Lower lobe of right lung (tissue), 2 donors: ENCODE measurements at places on chromosomes 6 and 20. TPM values are rescaled to one million over a fixed set of nuclear protein-coding genes. Genes with fewer than 3 reads are reported as not detected.
A peak's percentile ranks its signal among the peaks of the same experiment; 100 is the strongest.

The SLC35D3 gene
- total RNA-seq = not detected

The SNAP25 gene
- 0.65 TPM for total RNA-seq

DNA sequence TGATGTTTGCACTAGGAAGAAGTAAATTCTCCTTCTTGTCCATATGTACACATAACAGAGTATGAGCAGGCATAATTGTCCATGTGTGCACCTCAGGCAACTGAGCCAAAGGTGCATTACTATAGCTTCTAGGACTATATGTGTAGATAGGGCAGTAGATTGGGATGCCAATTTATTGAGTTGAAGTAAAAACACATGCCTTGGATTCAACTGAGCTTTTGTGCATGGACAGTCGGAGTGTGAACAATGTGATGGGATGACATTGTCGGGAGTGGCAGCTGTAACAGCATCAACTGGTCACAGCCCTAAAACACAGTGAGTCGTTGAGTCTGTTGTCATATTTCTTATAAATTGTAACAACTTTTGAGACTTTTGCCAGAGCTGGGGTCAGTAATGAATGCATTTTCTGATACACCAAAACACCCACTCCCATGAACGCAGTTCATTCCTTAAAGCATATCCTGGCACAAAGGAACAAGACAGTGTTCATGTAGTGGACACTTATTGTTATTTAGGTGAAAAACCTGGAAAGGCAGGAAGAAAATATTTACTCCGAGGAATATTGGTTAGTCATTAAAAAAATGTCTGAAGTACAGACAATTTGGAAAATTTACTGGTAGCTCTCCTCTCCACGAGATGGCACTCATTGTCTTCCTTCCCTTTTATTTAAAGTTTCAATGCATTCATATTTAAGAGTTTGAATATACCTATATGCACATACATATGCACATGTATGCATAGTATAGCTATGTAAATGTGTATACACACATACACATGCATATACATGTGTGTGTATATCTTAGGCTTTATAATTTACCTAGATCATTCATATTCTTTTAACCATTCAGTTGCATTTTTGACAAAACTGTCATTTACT lies 302.0 kb upstream of the STXBP5 start:
- no peaks in the 10 kb centered on the region for H3K27me3 ChIP-seq
- H3K27ac ChIP-seq = no peak overlapping the region
- no peaks in the 10 kb centered on the region for H3K36me3 ChIP-seq
- no peak overlapping the region for H3K4me3 ChIP-seq
- no peak for DNase-seq

DNA sequence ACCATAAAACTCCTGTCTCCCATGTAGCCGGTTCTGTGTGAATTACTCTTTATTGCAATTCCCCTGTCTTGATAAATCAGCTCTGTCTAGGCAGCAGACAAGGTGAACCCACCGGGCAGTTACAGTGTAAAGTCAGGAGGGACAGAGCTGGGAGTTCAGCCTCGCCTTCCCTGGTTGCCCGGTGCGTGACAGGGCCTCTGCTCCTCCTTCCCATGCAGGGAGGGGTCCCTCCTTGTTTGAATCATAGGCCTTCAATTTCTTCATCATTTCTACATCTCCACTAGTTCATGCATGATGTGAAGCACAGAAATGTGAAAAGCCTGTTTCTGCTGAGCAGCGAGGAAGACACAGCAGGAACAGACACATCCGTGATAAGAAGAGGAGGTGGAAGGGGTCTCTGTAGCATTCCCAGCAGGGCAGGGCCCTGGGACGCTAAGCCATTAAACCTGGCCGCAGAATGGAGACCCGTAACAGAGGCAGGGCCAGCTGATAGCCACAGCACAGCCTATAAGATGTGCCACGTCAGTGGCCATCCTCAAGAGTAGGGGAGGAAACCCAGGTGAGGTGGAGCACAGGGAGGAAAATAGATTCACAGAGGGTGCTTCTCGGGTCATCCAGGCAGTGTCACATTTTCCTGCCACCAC lies 106.7 kb upstream of the CST7 start:
- no peaks in the 10 kb centered on the region for H3K4me1 ChIP-seq
- DNase-seq = no peak
- no peak overlapping the region for H3K27ac ChIP-seq
- no peaks in the 10 kb centered on the region for H3K27me3 ChIP-seq
- H3K36me3 ChIP-seq = no peaks in the 10 kb centered on the region
- no peak overlapping the region for H3K4me3 ChIP-seq

DNA sequence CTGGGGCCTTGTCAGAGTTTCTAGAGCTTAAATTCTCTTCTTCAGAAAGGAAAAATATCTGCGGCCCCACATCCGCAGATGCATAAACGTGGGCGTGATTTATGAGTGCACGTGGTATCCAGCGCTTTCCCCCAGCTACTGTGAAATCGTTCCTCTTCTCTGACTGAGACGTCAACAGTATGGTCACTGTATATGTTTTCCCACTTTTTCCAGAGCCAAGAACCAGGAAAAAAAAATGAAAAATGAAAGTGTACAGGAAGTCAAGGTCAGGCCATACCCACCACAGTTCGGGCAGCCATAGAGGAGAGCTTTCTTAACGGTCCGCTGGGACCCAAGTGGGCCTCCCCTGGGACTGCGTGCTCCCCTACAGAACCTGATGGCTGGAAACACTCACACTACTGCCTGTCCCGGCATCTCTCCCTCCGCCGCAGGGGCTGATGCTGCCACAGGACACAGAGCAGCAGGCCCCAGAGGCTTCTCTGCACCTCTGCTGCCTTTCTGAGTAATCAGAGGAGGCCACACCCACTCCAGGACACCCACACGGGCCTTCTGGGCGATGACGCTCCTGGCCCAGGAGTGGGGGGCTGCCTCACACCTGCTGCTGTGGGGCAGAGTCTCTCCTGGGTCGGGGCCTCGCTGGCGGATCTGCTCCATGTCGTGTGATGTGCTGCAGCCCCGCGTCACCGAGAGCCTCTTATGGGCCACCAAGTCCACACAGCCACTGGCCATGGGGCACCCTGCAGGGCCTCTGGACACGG lies 16.4 kb upstream of the STX16 start:
- H3K27me3 ChIP-seq = peaks cover 14% of the 10 kb centered on the region
- DNase-seq = no peak
- no peaks in the 10 kb centered on the region for H3K4me1 ChIP-seq
- H3K4me3 ChIP-seq = no peak overlapping the region
- no peak overlapping the region for H3K27ac ChIP-seq

- peaks cover 41% of the 10 kb centered on the region for H3K36me3 ChIP-seq
- H3K27ac ChIP-seq = no peak overlapping the region
- no peak for DNase-seq
- H3K4me3 ChIP-seq = no peak overlapping the region
- peaks cover 13% of the 10 kb centered on the region for H3K4me1 ChIP-seq
Measured at GRCh38 chr20:37385176-37385575, 39.2 kb downstream of the SRC start.

- no peaks in the 10 kb centered on the region for H3K36me3 ChIP-seq
- no peak overlapping the region for H3K27ac ChIP-seq
- H3K27me3 ChIP-seq = no peaks in the 10 kb centered on the region
- DNase-seq = no peak
- no peaks in the 10 kb centered on the region for H3K4me1 ChIP-seq
Measured at GRCh38 chr6:119428633-119429032, 79.1 kb upstream of the MAN1A1 start.

GRCh38 chr6:139003751-139004150 lies 15.7 kb upstream of the REPS1 start:
- H3K36me3 ChIP-seq = no peaks in the 10 kb centered on the region
- no peak overlapping the region for H3K27ac ChIP-seq
- H3K27me3 ChIP-seq = no peaks in the 10 kb centered on the region
- no peak for DNase-seq
- no peak overlapping the region for H3K4me3 ChIP-seq

GRCh38 chr6:85353012-85353411 lies 96.9 kb upstream of the NT5E start:
- no peaks in the 10 kb centered on the region for H3K27me3 ChIP-seq
- no peak overlapping the region for H3K27ac ChIP-seq
- no peak overlapping the region for H3K4me3 ChIP-seq
- no peaks in the 10 kb centered on the region for H3K36me3 ChIP-seq

GRCh38 chr6:7424967-7425807 lies 35.6 kb downstream of the RIOK1 start:
- H3K4me3 ChIP-seq = no peak overlapping the region
- no peak overlapping the region for H3K27ac ChIP-seq
- no peak for DNase-seq
- no peaks in the 10 kb centered on the region for H3K36me3 ChIP-seq
- no peaks in the 10 kb centered on the region for H3K4me1 ChIP-seq
- H3K27me3 ChIP-seq = no peaks in the 10 kb centered on the region

DNA sequence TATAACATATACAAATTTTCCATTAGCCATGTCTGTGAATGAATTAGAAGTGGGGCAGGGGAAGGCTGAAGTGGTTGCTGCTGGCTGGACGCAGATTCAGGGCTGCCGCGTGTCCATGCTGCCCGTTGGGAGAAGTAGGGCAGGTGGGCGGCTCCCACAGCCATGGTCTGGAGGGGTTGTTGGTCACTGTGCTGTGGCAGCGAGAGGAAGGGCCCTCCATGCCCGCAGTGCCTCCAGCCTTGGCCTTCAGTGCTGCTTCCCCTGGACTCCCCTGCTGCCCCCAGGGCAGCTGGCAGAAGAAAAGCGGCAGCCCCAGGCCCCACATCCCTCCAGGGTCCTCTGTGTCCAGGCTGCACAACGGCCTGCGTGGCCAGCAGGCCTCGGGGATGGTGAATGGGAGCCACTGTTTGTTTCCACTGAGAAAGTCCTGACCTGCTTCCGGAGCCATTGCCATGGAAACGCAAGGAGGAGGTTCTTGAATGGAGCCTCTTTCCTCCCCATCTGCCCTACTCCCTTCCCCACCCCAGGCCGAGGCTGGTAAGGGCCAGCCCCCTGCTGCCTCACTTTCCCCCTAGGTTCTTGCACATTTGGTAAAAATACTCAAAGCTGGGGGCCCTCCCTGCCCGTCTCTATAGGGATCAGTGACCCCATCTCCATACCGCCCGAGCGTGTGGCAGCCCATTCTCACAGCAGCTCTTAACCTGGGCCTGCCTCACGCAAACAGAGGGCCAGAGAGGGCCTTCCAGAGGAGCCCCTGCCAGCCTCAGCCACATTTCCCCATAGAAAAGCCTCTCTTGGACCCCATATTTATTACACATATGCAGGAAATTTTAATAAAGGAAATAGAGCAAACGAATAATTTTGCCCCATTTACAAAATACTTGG lies 113.3 kb downstream of the SASH1 start:
- peaks cover 5% of the 10 kb centered on the region for H3K36me3 ChIP-seq
- no peak overlapping the region for H3K4me3 ChIP-seq
- no peak for DNase-seq
- H3K27ac ChIP-seq = peak overlapping the region; percentile 24
- no peaks in the 10 kb centered on the region for H3K27me3 ChIP-seq

GRCh38 chr6:139219271-139219729 lies 72.5 kb downstream of the TXLNB start:
- no peaks in the 10 kb centered on the region for H3K36me3 ChIP-seq
- peak; percentile 85 for DNase-seq
- peak overlapping the region; percentile 63 for H3K27ac ChIP-seq
- no peak overlapping the region for H3K4me3 ChIP-seq

GRCh38 chr6:123635144-123635543 lies 1.6 kb downstream of the TRDN start:
- no peak overlapping the region for H3K27ac ChIP-seq
- H3K4me3 ChIP-seq = no peak overlapping the region
- no peaks in the 10 kb centered on the region for H3K27me3 ChIP-seq

DNA sequence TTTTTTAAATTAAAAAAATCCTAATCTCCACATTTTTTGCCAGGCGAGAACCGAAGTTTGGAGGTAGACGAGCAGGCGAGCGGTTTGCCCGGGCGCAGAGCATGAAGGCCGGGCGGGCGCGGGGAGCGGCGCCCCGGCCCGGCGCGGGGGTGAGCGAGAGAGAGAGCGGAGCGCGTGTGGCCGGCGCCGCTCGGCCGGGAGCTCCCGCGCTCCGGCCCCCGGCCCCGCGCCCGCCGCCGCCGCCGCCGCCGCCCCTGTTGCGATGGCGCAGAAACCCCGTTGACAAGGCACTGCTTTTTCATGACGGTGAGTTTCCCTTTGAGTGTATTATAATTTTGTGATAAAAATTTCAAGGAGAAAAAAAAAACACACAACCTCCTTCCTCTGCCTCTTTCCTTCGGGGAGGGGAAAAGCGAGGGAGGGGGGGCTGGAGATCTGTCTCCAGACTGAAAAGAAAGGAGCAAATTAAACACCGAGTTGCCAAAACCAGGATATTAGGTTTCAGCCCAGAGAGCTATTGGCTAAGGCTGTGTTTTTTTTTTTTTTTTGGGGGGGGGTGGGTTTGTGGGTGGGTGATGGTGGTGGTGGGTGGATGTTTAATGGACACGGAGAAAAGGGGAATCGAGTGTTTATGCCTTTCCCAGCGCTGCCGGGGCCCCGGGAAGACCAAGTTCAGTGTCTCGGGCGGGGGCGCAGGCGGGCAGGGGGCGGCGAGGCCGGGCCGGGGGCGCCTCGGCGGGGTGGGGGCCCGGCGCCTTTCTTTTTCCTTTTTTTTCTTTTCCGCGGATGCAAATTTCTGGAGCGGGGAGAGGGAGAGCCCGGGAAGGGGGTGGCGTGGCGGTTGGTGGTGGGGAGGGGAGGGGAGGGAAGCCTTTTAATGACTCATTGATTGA lies at the start of gene BICRAL:
BICRAL (plus strand) TSS at position 257 of the 893 bp plus-strand sequence. CDS start 39,971 bp downstream, outside the sequence.
- H3K4me1 ChIP-seq = peaks cover 34% of the 10 kb centered on the region
- DNase-seq = peak; percentile 68
- H3K27ac ChIP-seq = peak within 1 kb of the TSS; percentile 100
- H3K4me3 ChIP-seq = peak within 1 kb of the TSS; percentile 73
- H3K36me3 ChIP-seq = no peaks in the 10 kb centered on the region

- DNase-seq = no peak
- no peak overlapping the region for H3K27ac ChIP-seq
- H3K36me3 ChIP-seq = no peaks in the 10 kb centered on the region
- no peaks in the 10 kb centered on the region for H3K27me3 ChIP-seq
- H3K4me3 ChIP-seq = no peak overlapping the region
- no peaks in the 10 kb centered on the region for H3K4me1 ChIP-seq
Measured at GRCh38 chr6:133873538-133873937, 15.4 kb upstream of the TCF21 start.

DNA sequence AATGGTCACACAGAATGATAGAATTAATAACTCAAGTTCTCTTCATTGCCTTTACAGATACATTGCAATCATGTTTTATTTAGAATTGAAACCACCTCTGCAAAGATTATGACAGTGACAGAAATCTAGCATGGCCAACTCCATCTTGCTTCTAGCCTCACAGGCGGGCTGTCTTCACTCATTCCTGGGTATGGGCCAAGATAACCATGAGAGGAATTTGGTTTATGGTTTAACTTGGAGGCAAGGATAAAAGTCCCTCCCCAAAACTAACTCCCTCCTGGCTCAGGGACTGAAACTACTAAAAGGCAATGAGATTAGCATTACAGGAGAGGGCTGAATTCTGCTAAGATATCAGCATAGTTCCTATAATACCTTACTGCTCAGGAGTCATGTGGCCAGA lies 95.2 kb upstream of the CST7 start:
- H3K36me3 ChIP-seq = no peaks in the 10 kb centered on the region
- no peaks in the 10 kb centered on the region for H3K4me1 ChIP-seq
- H3K27ac ChIP-seq = no peak overlapping the region
- no peak overlapping the region for H3K4me3 ChIP-seq

GRCh38 chr6:34390531-34391472 lies 1.7 kb downstream of the NUDT3 start:
- H3K27ac ChIP-seq = peak overlapping the region; percentile 95
- H3K4me3 ChIP-seq = peak overlapping the region; percentile 90
- no peaks in the 10 kb centered on the region for H3K36me3 ChIP-seq
- no peaks in the 10 kb centered on the region for H3K27me3 ChIP-seq

- no peaks in the 10 kb centered on the region for H3K4me1 ChIP-seq
- H3K36me3 ChIP-seq = no peaks in the 10 kb centered on the region
- no peak for DNase-seq
- H3K4me3 ChIP-seq = no peak overlapping the region
- no peaks in the 10 kb centered on the region for H3K27me3 ChIP-seq
Measured at GRCh38 chr20:945841-946240, 29.7 kb upstream of the ANGPT4 start.
